NCI-H1694 treated with DMSO at 0.1 percent for 48 hours (cell line): ENCODE measurements at places on chromosomes 6 and 20.

GRCh38 chr20:1364106-1364505 is 28.7 kb downstream of the FKBP1A start:
- no peak for DNase-seq

GRCh38 chr6:169387809-169388383 is 134.2 kb upstream of the THBS2 start:
- DNase-seq: no peak

DNA sequence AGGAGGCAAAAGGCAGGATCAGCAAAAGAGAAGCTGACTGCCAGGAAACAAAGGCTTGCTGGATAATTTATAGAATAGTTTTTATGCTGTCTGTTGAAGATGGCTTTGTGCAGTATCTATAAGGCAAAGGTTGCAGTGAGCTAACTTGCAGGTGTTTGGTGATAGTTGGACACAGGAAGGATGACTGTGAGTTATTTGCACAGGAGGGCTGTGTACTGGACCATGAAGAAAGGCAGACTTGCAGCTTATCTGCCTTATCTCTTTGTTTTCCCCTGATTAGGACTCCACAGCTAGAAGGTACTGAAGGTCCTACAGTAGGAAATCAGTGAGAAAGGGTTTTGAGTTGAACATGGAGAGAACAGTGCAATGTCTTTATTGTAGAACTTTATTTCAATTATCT is 2.1 kb downstream of the BTN1A1 start:
- DNase-seq: no peak

GRCh38 chr20:38112930-38113294 is 52.2 kb downstream of the TGM2 start:
- DNase-seq: no peak

DNA sequence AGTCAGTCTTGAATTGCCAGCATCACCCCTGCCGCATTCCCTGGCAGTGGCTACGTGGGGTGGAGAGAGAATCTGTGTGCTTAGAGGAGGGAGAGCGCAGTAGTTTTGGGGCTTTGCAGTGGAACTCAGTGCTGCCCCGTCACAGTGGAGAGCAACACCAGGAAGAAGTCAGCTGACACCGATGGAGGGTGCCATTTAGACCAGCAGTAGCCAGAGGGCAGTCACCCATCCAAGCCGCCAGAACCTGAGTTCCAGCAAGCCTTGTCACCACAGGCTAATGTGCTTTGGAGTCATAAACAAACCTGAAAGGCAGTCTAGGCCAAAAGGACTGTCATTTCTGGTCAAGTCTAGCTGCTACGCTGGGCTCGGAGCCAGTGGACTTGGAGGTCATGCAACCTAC is 22.0 kb upstream of the PERP start:
- no peak for DNase-seq

- DNase-seq: no peak
Measured at GRCh38 chr6:56841751-56842150, 113.2 kb upstream of the BEND6 start.

- DNase-seq: no peak
Measured at GRCh38 chr6:155183095-155183494, 80.7 kb upstream of the CLDN20 start.

DNA sequence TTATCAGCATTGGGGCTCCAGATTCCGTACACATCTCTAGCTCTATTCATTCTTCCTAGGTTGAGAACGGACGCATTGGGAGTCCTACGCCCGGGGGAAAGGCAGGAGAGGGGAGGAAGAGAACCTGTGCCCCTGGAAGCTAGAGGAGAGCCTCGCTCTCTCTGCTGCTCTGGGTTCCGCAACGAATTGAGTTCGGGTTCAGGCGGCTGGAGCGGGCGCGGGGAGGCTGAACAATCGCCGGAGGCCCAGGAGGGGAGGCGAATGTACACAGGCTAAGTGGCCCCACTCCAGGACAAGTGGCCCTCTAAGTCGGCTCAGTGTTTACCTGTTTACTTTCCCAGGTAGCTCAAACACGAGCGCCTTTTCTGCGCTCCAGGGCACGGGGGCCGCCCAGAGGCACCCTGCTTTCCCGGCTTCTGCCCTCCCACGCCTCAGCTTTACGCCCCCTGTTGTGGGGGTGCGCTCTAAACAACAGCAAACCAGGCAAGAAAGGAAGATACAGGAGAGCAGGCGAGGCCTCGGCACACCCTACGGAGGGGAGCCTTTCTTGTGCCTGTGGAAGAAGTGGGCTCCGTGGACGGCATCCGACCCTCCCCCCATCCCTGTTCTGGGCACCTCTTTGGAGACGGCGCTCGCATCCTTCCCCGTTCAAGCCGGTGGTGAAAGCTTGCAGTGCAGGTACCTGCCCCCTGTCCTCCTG is 4.6 kb upstream of the NKX2-2 start:
- no peak for DNase-seq

- DNase-seq: no peak
Measured at GRCh38 chr6:112427499-112427898, 80.4 kb downstream of the RFPL4B start.

DNA sequence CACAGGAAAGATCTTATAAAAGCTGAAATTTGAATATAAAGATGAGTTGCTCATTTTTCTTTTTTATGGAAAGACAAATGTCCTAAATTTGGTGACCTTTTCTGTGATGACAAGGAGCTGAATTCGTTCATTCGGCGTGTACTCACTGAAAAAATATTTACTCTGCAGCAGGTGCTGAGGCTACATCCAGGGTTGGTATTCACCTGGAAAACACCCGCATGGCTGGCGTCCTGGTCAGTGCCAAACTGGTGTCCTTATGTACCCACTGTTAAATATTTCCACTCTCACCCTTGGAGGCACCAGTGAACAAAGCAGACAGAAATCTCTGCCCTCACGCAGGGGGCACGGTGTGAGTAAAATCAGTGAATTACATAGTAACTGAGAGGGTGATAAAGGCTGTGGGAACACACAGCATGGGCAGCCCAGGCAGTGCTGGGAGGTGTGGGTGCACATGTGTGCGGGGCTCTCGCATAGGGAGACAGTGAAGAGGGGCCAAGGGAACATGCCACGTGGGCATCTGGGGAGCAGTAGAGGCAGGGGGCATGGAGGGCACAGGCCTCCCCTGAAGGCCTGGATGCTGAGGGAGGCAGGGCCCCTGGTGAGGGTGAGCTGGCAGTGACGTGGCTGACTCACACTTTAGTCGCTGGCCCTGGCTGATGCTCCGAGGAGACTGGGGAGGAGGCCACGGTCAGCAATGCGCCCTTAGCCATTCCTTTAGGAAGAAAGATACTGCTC is 89.7 kb downstream of the INSM1 start:
- DNase-seq: no peak

- no peak for DNase-seq
Measured at GRCh38 chr20:46703435-46703834, 6.0 kb upstream of the SLC2A10 start.

DNA sequence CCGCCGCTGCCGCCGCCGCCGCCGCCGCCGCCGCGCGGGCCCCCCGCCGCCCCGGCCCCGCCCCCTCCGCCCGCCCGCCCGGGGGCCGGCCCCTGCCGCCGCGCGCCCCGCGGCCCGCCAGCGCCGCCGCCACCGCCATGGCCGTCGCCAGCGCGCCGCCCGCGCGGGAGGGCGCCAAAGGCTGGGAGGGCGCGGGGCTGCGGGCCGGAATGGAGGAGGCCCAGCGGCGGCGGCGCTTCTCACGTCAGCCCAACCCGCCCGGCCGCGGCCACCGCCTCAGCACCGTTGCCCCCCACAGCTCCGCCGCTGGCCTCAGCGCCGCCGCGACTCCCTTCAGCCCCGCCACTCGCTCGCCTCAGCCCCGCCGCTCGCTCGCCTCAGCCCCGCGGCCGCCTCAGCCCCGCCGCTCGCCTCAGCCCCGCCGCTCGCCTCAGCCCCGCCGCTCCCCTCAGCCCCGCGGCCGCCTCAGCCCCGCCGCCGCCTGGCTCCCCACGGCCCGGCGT is 258 bp downstream of the PHF10 start:
- no peak for DNase-seq

DNA sequence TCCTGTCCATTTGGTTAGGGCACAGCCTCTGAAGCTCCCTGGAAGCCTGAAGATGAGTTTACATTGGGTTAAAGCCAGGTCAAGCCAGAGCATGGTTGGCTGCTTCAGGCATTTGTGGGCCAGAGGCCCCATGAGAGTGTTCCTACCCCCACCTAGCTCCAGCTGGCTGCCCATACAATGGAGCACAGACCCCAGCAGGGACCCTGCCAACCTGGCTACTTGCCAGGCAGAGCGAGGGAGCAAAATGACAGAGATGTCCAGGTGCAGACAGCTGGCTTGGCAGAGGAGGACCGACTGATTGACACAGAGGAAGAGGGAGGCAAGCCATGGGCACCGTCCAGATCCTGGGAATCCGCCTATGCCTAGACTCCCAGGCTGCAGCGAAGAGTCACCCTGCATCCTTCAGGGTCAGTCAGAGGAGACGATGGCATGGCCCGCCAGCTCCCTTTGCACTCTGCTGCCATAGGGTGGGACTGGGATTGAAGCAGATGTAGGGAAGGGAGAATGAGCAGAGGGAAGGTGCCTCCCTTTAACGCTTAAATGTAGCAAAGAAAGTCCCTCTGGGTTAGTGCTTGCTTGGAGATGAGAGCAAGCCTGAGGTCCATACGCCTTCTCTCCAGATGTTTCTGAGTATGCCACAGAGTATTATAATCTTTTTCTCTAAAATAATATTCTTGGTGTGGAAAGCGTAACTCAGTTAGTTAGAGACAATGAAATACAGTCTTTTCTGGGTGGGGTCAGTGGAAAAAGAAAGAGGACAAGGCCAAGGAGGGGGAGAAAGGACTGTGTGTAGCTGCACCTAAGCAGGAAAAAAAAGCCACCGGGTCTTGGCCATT is 77.6 kb upstream of the FYN start:
- DNase-seq: peak; percentile 54

GRCh38 chr6:134057478-134057877 is 5.1 kb upstream of the SLC2A12 start:
- DNase-seq: no peak

GRCh38 chr20:45917790-45918141 is 5.8 kb upstream of the PLTP start:
- DNase-seq: no peak

GRCh38 chr6:6131492-6132109 is 124.9 kb upstream of the NRN1 start:
- DNase-seq: no peak

DNA sequence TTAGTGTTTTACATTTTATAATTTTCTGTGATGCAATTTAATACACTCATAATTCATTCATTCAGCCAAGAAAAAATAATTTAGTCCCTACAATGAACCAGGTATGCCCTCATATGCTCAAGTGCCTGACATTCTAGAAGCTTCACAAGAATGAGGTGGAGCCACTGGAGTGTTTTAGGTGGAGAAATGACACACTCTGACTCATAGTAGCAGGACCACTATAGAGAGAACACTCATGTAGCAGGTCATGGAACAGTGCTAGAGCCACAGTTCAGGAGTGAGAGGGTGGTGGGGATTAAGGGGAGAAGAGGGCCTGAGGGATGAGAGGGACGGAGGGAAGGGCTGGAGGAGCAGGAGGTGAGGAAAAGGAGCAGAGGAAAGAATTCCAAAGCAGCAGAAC is 1.4 kb upstream of the HLA-G start:
- no peak for DNase-seq

- no peak for DNase-seq
Measured at GRCh38 chr6:10404799-10405512, 9.9 kb downstream of the TFAP2A start.

- no peak for DNase-seq
Measured at GRCh38 chr20:23003881-23004460, 31.1 kb upstream of the SSTR4 start.

GRCh38 chr6:84582997-84583396 is 181.4 kb downstream of the TBX18 start:
- no peak for DNase-seq

GRCh38 chr6:85273870-85274269 is 176.0 kb upstream of the NT5E start:
- DNase-seq: no peak

DNA sequence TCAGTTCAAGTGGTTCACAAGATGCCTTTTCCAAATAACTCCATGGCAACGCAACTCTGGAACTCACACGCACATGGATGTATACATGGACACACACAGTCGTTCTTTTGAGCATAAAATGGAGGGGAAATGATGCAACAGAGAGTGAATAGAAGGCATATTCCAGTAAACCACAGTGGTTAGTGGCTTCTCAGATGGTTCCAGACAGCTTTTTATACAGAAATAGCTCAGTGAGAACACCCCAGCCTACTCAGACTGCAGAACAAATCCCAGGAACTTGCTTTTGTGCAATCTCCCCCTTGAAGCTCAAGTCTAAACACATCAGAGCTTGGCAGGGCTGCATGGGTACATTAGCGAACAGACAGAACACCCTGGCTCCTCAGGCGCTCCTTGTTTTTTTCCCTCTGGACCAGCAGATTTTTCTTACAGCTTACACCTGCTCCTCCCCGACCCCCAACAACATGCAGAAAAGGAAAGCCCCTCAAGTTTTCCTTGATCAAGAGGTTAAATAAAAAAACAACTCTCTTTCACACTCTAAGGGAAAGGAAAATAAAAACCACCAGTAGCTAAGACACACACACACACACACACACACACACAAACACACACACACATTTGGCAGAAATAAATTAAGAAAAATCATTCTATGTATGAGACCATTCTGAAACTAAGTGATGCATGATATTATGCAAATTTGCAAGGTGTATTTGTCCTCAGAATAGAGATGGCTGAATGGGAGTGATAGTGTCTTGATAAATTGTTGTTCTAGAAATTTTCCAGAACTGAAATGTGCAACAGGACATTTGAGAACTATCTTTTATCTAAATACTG is 51.2 kb upstream of the RANBP9 start:
- no peak for DNase-seq

- no peak for DNase-seq
Measured at GRCh38 chr20:33753143-33753542, 21.3 kb downstream of the ZNF341 start.

DNA sequence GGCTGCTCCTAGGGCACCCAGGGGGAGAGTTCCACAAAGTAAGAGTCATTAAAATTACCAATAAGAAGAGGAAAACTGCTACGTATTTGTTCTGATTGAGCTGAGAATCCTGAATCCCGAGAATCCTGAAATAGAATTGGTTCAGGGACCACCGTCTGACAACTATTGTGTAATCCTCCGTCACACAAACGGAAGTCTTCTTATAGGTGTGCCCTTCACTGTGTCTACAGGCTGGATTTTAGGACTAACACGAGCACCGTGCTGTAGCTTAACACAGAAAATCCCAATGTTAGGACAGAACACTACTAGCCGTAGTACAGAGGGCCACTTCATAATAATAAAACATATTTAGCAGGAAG is 50.6 kb upstream of the RNF182 start:
- DNase-seq: no peak

DNA sequence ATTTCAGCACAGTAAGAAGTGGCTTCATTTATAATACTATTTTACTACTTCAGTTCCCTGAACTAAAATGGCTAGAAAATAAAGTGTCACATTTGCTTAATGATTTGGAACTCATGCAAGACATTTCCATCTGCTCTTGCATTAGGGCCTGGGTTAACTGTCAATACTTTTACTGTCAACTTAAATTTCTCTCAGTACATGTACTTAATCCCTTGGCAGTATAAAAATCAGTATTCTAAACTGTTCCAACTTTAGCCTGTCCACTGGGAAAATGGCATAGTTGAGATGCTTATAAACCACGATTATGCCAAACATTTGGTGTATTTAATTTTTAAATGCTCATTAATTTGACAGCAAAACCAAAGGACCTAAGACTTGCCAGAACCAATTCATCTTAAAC is 154.5 kb downstream of the ASCC3 start:
- DNase-seq: peak; percentile 48
